ENCODE measurements at places on chromosomes 2 and 18.
A peak's percentile ranks its signal among the peaks of the same experiment; 100 is the strongest.

- DNase-seq: no peak
Observed at GRCh38 chr18:54191352-54191751, 33.1 kb downstream of the MBD2 start.

DNA sequence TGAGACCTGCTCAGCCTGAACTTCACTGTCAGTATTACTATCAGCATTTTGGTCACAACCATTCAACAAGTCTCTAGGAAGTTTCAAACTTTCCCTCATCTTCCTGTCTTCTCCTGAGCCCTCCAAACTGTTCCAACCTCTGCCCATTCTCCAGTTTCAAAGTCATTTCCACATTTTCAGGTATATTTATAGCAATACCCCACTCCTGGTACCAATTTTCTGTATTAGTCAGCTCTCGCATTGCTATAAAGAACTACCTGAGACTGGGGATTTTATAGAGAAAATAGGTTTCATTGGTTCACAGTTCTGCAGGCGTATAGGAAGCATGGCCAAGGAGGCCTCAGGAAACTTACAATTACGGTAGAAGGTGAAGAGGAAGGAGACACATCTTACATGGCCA lies 27.3 kb downstream of the KCNF1 start:
- no peak for DNase-seq

DNA sequence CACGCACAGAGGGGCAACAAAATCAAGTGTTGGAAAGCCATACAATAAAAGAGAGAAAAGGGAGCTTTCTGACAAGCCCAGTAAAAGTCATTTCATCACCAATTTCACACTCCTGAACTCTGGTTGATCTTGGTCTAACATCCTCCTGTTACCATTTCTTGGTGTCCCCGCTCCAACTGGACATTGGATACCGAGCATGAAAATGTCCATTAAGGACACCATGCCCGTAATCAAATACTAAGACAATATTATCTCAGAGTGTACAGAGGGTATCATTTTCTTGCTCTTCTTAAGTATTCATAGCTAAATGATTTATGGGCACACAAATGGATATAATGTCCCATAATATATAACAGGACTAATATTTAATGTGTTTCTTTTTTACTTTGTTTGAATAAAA lies 218.9 kb downstream of the EPHA4 start:
- no peak for DNase-seq

- no peak for DNase-seq
Observed at GRCh38 chr2:71894261-71894660, 253.4 kb downstream of the CYP26B1 start.

DNA sequence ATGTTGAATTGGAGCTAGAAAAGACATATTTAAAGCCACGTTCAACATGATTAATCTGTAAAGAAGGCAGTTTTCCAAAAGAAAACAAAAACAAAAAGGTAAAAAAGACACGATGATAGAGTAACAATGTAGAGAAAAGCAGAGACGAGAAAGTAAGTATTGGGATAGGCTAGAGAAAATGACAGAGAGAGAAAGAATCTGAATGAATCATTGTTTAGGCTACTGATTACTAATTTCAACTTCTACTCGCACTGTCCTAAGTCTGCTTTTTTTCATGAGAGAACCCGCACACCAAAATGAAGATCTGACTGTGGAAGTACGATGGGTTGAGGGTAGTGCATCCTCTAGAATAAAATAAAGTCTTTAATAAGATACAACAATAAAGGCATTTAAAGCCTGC lies 1599.2 kb upstream of the TMEFF2 start:
- DNase-seq: no peak

GRCh38 chr18:44841752-44842587 lies 161.3 kb downstream of the SETBP1 start:
- DNase-seq: no peak

- DNase-seq: no peak
Observed at GRCh38 chr18:68797871-68798270, at the start of gene CCDC102B. CCDC102B (plus strand) TSS chr18:68798080; CDS start chr18:68836764, 38,684 bp downstream.

DNA sequence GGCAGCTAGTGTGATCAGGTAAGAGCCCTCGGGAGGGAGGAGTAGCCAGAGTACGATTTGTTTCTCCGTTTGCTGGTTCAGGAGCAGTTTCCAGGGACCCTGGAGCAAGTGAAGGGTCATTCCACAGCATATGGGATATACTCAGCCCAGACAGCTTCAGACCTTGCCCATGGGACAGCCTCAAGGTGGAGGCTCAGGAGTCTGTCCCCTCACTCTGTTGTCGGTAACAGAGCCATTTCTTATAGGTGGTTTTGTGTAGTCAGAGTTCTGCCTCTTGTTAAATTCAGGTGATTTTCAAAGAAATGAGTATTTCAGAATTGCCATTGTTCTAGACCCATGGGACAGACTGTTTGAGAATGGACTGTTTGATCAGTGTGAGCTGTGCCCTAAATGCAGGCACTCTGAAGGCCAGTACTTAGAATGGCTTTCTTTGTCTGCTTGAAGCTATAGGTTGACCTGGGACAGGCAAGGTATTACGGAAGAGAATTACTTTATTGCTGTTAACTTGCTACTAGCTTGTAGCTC lies 15.2 kb downstream of the FMNL2 start:
- no peak for DNase-seq

DNA sequence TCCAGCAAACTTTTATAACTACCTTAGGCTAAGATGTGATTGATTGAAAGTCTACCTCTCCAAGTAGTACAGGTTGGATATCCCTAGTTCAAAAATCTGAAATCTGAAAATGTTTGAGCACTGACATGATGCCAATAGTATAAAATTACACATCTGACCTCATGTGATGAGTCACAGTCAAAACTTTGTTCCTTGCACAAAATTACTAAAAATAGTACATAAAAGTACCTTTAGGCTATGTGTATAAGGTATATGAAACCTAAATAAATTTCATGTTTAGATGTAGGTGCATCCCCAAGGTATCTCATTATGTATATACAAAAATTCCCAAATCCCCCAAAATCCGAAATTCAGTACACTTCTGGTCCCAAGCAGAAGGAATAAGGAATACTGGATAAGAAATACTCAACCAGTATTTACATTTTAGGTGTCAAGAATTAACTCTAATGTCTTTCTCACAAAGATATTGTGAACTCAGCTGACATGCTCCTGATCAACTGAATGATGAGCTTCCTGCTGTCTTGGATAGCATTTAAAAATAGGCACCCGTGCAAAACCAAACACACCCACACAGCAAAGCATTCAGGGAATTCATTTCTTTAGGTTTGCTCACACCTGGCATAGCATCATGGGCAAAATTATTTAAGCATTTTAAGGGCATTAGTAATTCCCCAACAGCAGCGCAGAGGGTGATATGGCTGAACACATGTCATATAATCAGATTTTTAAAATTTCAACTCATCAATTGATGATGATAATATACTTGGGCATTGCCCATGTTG lies 497.4 kb upstream of the MEIS1 start:
- no peak for DNase-seq

DNA sequence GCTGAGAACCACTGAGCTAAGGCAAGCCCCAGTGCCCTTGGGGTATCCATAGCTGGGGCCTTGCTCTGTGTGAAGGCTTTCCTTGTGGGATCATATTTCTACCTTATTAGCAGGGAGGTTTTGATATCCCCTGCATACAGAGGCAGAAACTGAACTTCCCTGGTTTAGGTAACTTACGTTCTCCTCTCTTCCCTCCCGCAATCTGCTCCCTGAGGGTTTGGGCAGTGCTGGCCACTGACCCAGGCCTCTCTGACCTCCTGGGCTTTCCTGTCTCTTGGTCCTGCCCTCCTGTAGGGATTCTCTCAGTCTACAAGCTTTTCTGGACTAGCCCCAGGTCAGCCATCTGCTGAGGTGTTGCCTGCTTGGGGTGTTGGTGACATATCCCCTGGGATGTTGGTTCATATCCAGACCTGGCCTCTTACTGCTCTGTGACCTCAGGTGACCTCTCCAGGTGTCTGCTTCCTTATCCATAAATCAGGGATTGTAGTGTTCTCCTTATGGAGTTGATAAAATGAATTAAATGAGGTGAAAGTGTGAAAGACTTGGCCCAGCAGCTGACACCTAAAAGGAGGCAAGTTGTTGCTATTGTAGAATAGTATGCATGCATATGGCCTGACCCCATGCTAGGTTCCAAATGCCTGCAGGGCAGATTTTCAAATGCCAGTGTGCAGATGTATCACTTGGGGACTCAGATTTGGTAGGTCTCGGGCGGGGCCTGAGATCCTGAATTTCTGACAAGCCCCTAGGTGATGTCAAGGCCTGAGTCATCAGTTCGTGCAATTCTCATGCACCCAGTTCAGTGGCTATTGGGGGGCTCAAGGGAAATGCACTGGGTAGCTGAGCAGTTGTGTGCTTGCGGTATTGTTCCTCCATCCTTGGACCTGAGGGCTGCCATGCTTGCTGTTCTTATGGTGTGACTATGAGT lies 106.6 kb downstream of the FHOD3 start:
- no peak for DNase-seq

DNA sequence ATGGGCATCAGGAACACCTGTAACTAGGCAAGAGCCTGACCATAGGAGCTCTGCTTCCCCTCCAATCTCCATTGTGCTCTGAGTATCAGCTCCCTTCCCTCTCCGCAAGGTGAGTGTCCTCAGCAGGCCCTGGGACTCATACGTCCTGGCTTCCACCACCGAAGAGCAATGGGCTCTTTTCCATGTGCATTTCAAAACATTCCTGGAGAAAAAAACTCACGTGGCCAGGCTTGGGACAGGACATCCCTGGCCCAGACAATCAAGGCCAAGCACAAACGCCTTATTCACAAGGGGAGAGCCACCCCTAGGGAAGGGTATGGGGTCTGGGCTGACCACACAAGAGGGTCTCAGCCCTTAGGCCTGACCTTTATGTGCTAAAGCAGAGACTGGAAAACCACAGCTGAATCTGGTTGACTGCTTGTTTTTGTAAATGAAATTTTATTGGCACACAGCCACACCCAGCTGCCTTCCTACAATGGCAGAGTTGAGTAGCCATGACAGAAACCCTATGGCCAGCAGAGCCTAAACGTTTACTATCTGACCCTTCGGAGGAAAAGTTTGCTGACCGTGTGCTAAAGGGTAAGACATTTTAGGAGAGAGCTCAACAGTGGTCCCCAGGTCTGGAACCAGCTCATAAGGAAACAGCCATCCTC lies 175.7 kb upstream of the ARL4C start:
- no peak for DNase-seq

GRCh38 chr2:241147336-241147735 lies 1.9 kb downstream of the PASK start:
- DNase-seq: no peak

- no peak for DNase-seq
Observed at GRCh38 chr2:171587567-171587966, 65.3 kb downstream of the CYBRD1 start.

GRCh38 chr18:39788383-39788782 lies 2166.7 kb upstream of the PIK3C3 start:
- DNase-seq: no peak

GRCh38 chr2:139778732-139779131 lies 998.5 kb upstream of the NXPH2 start:
- no peak for DNase-seq

- no peak for DNase-seq
Observed at GRCh38 chr2:237943395-237944094, 23.3 kb upstream of the UBE2F start.

- DNase-seq: no peak
Observed at GRCh38 chr2:34045101-34045655, 446.1 kb upstream of the FAM98A start.

GRCh38 chr18:62881509-62882016 lies 166.2 kb downstream of the PHLPP1 start:
- peak; percentile 6 for DNase-seq

DNA sequence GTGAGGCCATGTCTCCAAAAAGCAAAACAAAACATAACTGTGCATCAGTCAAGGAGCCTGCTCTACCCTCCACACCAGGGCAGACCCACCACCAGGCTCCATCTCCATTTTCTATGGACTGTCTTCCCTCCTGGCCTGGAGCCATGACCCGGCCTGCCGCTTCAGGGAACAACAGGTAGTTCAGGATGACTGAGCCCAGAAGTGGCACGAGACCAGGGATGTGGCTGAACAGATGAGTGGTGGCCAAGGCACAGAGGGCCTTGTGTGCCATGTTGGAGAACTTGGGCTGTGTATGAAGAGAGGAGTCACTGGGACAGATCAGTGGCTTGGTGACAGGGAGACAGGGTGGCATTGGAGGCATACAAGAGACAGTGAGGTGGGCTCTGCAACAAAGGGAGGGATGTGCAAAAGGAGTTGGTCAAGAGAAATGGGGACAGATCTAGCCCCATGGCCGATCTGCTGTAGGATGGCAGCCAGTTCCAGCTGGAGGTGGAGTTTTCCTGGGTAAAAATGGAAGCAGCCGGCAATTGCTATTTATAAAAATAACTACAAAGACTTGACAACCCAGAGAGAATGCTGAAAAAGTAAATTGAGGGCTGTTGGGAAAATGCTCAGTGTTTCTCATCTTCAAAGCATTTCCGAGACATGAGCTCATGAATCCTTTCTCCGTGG lies 35.0 kb downstream of the TMEM177 start:
- DNase-seq: no peak

- DNase-seq: no peak
Observed at GRCh38 chr2:205695460-205695991, 13.2 kb downstream of the NRP2 start.

DNA sequence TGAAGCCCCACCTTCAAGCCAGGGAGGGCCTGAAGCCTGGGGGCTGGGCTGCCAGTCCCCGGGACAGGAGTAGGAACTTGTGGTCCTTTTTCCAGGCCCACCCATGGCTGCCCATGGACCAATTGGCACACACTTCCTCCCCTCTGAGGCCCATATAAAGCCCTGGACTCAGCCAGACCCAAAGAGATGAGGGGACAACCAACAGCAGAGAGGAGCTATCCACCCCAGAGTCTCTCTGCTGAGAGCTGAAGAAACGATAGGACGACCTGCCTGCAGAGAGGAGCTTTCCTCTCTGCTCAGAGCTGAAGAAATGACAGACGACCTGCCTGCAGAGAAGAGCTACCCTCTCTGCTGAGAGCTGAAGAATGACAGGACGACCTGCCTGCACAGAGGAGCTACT lies 43.8 kb upstream of the PEX13 start:
- no peak for DNase-seq

GRCh38 chr2:47662552-47662951 lies 120.4 kb upstream of the MSH6 start:
- no peak for DNase-seq

DNA sequence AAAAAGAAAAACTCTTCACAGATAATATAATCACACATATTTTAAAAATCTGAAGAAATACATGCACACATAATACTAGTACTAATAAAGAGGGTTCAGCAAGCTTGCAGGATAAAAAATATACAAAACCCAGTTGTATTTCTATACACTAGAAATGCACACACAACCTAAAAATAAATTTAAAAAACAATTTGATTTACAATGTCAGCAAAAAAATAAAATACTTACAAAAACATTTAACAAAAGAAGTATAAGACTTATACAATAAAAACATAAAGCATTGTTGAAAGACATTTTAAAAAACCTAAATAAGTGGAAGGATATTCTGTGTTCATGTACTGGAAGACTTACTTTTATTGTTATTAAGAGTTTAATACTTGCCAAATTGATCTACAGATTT lies 81.7 kb upstream of the ALK start:
- DNase-seq: no peak
